ENCODE measurements at places on chromosomes 3 and 15.

GRCh38 chr15:60704717-60705116 is 225.8 kb upstream of the ICE2 start:
- DNase-seq, result no peak

GRCh38 chr3:69009559-69010410 is 3.7 kb downstream of the EOGT start:
- DNase-seq, result no peak

DNA sequence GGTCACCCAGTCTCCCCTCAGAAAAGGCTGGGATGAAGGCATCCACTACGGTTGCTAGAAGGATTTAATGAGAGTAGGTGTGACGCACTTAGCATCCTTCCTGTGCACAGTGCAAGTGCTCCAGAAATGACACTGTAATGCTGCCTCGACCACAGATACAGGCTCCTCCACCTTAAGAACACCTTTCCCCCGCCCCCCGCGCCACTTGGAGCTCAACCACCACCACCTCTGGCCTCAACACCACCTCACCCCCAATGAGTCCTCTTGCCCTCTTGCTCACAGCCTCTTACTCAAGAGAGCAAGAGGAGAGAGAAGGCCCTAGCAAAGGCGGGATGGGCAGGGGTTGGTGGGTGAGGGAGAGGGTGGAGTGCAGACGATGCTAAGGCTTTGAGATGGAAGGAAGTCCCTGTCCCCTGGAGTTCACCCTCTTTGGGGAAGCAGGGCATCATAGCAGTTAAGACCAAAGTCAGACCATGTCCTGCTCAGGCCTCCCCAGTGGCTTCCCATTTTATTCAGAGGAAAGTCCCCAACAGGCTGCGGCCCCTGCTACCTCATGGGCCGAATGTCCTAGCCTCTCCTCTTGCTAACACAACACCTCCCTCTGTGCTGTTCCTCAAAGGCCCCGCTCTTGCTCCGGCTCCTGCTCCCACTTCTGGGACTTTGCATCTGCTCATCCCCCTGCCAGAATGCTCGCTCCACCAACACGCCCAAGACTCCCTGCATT is 8.3 kb downstream of the STARD5 start:
- no peak for DNase-seq

DNA sequence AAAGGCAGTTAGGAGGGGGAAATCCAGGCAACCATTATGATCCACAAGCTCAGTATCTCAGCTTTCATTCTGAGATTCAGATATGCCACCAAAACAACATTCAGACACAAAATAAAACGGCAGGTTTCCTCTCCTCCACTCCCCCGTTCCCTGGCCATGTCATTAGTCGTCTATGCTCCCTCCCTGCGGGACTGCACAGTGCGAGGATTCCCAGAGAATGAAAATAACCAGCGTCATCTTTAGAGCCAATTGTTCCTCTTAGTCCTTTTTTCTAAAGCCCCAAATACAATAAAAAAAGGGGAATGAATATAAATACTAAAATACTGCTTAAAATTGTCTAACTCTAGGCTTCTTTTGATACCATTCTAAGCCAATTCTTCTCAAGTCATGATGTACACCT is 7.8 kb upstream of the SLCO3A1 start:
- DNase-seq, result no peak

DNA sequence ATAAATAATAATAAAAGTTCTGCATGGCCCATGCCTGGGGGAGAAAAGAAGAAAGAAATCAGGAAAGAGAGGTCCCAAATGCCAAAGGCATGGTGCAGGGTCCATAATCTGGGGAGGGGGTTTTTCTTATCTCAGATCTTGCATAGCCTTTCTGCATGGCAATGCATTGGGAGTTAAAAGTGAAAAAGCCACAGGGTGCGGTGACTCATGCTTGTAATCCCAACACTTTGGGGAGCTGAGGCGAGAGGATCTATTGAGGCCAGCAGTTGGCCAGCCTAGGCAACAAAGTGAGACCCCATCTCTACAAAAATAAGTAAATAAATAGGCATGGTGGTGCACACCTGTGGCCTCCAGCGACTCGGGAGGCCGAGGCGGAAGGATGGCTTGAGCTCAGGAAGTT is 76.8 kb upstream of the GATA2 start:
- no peak for DNase-seq

DNA sequence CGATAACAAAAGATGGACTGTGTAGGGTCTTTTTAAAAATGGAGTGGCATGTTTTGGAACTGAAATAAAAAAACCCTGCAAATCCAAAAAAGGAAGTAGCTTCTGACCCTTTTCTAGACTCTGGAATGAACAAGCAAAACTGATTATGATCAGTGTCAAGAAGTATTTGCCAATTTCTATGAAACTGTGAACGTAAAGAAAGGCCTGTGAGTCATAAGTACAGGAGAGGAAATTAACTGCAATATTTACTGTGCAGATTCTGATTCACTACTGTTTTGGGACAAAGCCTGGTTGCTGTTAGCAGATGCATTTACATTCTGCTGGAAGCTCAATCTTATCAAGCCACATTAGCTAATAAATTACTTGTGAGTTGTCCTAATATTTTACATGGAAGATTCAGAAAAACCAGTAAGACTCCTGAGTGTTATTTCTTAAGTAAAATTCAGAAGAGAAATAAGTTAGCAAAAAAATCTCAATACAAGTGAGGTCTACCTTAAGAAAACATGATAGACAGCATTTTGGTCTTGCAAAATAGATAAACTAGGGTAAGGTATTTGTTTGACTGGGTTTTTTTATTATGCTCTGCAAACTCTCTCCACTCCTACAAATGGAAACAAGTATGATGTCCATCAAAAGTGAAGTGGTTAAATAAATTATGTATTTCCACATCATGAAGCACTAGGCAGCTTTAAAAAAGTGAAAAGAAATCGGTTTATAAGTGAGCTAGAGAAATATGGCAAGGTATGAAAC is 90.2 kb upstream of the LMOD3 start:
- no peak for DNase-seq

GRCh38 chr3:138850151-138850550 is 15.4 kb upstream of the PIK3CB start:
- DNase-seq, result no peak

- DNase-seq, result no peak
Observed at GRCh38 chr15:27172821-27173220, 201.8 kb downstream of the GABRG3 start.

- no peak for DNase-seq
Observed at GRCh38 chr3:146044046-146044445, 116.9 kb downstream of the PLOD2 start.

- no peak for DNase-seq
Observed at GRCh38 chr15:55791551-55792400, 48.8 kb upstream of the PRTG start.

GRCh38 chr3:56251343-56251945 is 216.8 kb downstream of the ERC2 start:
- DNase-seq, result peak; percentile 28
